BJ (cell line): ENCODE measurements at places on chromosomes 3 and 15.

- DNase-seq, result no peak
These were observed 1.8 kb upstream of the SLC38A3 start for GRCh38 chr3:50203113-50203808.

DNA sequence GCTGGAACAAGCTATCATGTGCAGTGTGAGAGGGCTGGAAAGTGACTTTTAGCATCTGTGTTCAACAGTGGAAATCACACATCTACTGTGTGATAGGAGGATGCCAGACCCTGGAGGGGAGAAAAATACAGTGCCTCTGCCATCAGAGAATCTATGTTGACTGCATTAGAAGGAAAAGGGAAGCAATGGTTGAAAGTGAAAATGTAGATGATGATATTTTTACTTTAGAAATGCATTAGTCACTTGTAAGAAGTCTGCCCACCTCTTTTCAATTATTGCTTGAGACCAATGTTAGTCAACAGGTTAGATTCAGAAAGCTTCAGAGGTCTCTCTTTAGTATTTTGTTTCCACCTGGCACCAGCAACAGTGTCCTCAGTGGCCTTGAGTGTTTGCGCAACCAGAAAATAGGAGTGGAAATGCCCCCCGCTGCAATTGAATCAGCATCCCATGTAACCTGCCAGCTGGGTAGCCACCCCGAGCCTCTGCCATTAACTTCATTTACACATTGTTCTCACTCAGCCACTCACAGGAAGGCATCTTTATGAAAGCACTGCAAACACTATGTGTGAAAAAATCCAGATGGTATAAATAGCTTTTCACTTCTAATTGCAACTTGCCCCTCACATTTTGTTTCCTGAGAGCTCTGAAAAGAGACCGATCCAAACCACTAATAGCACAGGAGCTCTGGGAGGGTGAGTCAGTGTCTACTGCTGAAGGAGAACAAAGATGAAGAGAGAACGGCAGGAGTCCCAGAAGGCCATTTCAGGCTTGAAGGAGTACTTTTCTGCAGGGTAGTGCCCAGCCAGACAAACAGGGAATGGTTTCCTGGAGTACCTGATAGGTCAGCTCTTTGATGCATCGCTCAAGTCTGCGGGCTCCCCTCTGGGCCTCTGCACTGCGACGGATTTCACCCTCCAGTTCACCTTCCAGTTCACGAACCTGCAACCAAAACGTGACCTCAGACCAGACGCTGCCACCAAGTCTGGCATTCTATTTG is 92.1 kb downstream of the HHLA2 start:
- no peak for DNase-seq

GRCh38 chr3:175526191-175526590 is 667.1 kb downstream of the NAALADL2 start:
- DNase-seq, result no peak

- no peak for DNase-seq
These were observed 155.6 kb downstream of the TIGIT start for GRCh38 chr3:114449271-114450007.

DNA sequence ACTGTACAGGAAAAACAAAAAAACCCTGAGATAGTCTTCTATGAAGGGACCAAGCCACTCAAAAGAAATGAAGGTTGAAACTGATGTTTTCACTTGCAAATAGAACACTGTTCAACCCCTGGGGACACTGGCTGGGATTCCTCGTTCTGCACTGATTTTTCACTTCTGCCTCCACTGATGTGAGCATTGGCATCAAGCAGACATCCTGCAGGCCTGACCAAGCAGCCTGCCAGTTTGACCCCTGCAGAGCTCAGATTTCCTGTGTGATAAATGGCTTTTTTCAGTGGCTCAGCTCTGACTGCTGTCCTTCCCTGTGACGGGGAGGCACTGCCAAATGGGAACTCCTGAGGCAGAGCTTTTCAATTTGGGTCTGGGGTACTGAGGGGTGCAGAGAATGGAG is 50.0 kb downstream of the RASGRP1 start:
- no peak for DNase-seq

- DNase-seq, result no peak
These were observed 383.4 kb downstream of the MECOM start for GRCh38 chr3:169280010-169280585.

DNA sequence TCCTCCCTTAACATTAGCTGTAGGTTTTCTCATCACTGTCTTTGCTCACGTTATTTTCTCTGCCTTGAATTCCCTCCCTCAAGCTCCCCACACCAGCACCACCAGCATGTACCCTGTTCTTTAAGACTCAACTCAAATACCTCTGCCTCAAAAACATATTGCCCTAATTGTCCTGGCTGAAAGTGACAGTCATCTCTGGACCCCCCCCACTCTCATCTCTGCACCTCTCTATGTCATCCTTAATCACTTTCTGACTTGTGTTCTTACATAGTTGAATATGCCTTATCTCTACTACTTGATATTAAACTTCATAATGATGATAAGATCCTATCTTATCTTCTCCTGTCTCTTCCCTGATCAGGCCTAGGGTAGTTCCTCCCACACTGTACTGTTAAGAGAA is 345.2 kb upstream of the TPRG1 start:
- DNase-seq, result no peak

DNA sequence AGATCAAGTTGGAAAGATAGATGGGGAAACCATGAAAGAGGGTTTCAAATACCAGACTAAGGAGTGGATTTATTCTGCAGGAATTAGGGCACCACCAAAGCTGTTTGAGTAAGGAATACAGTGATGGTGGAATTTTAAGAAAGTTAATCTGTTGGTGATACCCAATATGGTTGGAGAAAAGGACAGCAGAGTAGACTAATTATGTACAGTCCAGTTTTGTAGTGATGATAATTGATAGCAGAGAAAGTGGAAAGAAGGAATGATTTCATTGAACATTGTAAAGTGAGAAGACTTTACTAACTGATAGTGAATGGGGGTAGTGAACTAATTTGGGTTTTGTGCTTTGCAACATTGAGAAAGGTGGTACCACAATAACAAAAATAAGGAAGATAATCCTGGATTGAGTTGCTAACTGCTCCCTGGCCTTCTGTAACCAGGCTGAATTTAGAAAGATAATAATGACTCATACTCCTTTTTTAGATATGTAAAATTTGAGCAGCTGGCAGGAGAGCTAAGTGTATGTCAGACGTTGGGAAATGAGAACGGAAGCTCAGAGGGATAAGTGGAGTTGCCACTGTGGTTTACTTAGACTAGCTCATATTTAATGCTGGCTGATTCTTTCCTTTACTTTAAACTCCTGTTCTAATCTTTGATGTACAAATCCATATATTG is 16.9 kb downstream of the TCAIM start:
- DNase-seq, result no peak
